Tibial nerve (tissue), 4 donors: ENCODE measurements at places on chromosomes 6 and 20. TPM values are rescaled to one million over a fixed set of nuclear protein-coding genes. Genes with fewer than 3 reads are reported as not detected.

- DNase-seq: no peak
These were observed 19.8 kb downstream of the COL20A1 start for GRCh38 chr20:63312690-63313348.

- DNase-seq: no peak
These were observed 20.4 kb downstream of the TRERF1 start for GRCh38 chr6:42431356-42431755.

DNA sequence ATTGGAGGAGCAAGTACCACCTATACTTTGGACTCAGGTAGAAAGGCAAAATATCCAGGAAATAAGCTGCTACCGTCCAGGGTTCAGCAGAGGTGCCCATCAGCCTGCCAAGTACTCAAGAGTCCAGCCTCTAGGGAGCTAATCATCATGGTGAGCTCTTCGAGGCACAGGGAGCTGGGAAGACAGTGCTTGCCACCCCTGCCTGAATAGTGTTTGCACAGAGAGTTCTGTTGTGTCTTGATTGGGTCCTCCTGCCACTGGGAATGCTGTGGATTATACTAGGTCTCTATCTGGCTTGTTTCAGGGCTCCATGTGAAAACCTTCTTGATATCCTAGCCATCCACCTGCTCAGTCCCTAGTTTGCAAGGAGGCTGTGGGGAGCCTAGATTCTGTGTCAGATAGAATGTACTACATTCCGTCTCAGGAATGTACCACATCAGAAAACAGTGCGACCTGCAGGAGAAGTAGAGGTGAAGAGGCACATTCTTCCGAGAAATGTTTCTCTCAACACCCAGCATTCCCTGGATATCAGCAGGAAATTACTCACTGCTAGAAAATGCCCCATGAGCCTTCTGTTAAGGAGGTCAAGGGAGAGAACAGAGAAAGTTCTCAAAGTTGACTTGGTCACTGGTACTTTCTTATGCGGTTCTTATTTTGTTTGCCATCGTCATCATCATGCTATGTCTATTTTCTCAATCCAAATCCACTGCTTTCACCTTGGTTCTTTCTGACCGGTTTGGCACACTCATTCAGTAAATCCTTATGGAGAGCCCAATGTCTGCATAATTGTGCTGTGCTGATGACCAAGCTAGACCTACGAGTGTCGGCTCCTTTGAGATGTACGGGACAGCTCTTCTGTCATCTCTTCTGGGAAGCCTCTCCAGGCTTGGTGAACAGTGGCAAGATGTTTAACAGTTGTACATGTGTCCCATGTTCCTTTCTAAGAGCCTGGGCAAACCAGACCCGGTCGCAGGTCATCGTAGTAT lies 30.7 kb downstream of the PTPN1 start:
- no peak for DNase-seq

DNA sequence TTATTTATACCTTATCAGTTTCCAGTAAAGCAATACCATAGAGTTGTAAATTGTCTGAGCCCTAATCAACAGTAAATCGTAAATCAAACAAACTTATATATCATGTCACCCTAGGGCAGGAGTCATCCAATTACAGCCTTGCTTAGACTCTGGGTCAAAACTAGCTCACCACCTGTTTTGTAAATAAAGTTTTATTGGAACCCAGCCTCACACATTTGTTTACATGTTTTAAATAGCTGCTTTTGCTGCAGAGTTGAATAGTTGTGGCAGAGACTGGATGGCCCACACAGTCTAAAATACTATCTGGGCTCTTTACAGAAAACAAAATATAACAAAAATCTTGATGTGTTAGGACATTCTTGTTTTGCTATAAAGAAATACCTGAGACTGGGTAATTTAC lies 94.4 kb downstream of the MKKS start:
- DNase-seq: no peak

DNA sequence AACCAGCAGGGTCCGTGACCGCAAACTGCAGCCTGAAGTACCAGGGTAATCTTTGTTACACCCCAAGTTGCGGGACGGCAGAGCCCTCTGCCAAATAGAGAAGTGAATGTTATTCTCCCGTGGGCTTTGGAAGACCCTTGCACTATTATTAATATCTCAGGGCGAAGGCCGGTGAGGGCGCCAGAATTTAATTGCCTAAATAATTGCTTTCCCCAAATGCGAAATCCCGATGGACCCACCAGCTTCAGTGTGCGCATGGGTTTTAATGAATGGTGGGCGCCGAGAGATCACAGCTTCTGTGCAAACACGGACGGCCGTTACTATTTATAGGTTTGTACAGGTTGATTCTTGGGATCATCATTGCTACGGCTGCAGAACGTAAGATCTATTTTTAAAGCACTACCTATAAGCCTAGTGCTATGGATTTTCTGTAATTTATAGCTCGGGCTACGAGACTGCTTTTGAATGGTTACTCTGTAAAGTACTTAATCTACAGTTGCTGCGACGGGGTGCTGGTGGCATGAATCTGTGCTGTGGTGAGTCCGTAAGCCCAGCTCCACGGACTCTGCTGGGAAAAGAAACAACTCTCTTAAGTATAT lies 15.2 kb upstream of the PHACTR3 start:
- no peak for DNase-seq

DNA sequence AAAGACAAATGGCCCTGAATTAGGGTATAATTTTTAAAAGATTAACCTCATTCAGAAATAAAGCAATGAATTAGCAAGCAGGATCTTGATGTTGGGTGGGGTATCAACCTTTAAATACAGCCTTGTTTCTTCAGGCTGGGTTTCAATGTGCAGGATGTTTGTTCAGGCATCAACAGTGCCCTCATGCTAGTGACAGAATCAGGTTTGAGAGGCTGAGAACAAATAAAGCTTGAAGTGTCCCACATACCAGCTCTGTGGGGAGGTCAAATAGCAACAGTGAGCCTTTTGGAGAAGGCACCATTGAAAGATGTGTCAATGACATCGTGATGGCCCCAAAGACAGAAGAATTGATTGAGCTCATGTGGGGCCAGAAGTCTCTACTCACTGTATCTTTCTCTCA lies 68.2 kb downstream of the MTFR2 start:
- DNase-seq: no peak

- no peak for DNase-seq
These were observed 51.1 kb downstream of the GTF2H5 start for GRCh38 chr6:158219228-158219627.

GRCh38 chr6:133275213-133275612 lies 34.1 kb downstream of the EYA4 start:
- no peak for DNase-seq

DNA sequence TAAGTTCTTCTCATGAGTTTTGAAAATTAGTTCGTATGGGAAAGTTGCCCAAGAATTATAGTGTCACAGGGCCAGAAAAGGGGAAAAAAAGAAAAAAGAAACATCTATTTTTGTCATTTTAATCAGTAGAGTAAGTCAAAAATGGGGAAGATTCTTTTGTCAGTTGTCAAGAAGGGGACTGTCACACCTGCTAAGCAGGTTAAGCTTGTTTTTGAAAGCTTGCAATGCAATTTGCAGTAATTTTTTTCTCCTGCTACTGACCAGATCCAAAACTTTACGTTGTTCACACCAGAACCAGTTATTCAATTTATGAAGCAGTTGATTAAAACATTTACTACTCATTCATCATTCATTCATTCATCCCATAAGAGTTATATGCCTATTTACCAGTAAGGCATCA lies 171.4 kb downstream of the SOX4 start:
- no peak for DNase-seq

DNA sequence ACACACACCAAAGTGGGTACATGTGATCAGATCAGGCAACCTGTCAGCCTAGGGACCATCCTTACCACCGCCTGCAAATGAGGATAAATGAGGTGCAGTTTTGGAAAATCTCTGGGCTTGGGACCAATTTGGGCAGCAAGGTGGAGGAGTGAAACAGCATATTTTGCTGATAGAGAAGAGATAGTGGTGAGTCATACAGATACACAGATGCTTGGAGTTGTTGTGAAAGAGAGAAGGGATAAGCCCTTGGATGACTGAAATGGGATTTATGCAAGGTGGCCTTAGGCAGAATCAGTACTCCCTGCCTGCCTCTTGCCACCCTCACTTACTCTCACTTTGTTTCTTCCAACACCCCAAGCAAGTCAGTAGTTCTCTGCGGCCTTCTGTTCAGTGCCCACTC lies 34.7 kb downstream of the BMP2 start:
- DNase-seq: no peak

GRCh38 chr6:65229825-65230224 lies 477.2 kb downstream of the EYS start:
- DNase-seq: no peak

DNA sequence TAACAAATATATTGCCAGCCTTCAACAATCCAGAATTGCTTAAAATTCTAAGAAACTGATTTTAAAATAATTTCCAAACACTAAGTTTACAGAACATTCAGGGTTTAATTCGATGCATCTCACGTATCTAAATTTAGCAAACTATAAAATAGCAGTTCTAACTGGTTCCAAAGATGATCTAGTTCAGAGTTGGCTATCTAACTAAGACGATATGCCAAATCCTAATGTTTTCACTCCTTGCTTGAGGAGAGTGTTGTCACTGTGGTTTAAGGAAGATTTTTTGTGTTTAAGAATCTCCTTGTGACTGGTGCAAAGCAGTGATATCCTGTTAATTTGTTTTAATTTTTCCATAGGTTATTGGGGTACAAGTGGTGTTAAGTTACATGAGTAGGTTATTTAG lies 311.5 kb upstream of the ID4 start:
- no peak for DNase-seq

DNA sequence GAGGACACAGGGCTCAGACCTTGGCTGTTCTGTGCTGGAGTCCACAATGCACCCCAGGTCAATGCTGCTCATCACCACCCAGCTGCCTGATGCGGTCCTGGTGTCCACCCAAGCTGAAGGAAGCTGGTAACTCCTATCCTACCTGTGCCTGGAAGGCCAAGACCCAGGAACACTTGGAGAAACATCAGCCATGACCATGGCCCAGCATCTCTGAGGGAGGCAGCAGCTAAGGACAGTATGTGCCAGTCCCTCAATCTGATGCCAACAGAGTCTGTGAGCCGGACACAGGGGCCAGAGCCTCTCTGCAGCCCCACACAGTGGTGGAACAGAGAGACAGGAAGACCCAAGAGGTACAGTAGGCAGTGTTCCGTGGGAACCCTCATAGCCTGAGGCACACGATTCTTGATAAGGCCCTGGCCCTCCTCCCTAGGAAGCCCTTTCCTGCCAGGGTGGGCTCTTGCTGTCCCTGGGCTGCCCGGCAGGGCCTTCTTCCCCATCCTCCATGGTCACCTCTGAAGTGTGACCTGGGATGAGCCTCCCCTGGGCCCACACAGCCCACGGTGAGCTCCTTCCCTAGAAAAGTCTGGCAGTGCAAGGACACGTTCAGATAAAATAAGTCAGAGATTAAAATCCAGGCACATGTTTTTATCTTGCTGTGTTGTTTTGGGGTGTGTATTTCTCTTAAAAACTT lies 170.7 kb downstream of the THBS2 start:
- no peak for DNase-seq

GRCh38 chr6:127855542-127856159 lies 45.2 kb downstream of the THEMIS start:
- no peak for DNase-seq

DNA sequence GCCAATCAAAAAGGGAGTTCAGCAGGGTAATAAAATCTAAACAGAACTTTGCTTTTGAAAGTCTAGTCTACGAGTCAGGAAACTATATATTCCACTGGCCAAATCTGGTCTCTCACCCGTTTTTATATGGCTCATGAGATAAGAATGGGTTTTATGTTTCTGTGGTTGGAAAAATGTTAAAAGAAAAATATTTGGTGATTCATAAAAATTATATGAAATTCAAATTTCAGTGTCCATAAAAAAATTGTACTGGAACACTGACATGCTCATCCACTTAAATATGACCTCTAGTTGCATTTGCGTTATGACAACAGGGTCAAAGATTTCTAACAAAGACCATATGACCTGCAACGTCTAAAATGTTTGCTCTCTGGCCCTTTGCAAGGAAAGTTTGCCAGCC lies 22.3 kb upstream of the LAMP5 start:
- no peak for DNase-seq

GRCh38 chr6:133644892-133645619 lies 243.9 kb upstream of the TCF21 start:
- no peak for DNase-seq

- no peak for DNase-seq
These were observed 158.7 kb upstream of the SLC22A16 start for GRCh38 chr6:110635096-110635495.

DNA sequence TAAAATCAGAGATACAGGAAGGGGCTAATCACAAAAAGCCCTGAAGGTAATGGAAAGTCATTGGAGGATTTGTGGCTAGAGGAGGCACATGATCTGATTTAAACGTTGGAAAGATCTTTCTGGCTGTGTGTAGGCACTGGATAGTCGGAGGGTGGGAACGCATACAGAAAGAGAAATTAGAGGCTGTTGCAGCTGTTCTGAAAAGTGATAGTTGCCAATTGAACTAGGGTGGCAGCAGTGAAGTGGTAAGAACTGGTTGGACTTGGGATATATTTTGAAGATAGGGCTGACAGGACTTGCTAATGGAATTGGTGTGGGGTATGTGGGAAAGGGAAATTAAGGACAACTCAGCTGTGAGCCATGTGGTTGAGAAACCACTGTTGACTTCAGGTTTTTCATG lies 223.6 kb downstream of the OGFRL1 start:
- no peak for DNase-seq

GRCh38 chr6:68639211-68639610 lies 4.1 kb downstream of the ADGRB3 start:
- no peak for DNase-seq

- DNase-seq: no peak
These were observed 10.2 kb downstream of the SPAG4 start for GRCh38 chr20:35625584-35626385.

DNA sequence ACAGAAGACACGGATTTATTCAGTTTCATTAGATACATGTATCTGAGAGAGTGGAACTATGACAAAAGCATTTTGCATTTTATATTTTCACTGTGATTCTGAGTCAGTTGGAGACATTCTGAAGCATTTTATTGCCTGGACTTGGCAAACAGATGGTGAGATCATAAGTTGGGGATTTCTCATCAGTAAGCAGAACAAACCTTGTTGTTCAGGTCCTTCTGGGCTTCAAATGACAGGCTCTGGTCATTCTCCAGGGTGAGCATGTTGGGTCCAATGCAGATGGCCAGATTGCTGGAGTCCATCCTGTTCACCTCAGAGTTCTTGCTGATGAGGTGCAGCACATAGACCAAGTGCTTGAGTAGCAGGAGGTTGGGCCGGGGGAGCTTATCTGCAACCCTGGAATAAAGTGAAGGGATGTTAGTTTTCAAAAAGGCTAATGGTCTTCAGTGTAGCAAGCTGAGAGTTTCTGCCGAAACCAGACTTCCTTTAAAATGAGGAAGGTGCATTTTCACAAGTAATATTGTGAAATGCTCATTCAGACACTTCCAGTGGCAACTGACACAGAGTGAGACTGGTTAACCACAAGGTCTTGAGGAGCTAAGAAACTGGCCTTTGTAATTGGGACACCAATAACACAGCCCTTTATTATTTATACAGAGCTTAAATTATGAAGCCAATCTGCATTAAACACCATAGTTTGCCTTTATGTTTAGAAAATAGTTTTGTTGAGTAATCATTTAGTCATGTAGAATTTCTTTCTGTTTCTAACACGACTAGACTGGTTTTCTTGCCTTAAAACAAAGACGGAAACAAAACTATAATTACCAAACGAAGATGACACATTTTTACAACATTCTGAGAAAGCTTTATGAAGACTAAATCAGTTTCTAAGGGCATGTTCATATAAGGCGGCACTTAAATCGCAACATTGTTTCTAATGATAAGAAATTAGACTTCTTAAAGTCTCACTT lies 5.6 kb downstream of the TAGAP start:
- no peak for DNase-seq

PRR18 gene
- not detected for total RNA-seq

HLA-DMB gene
- 30.6 TPM for total RNA-seq

SUMO4 gene
- 6.6 TPM for total RNA-seq

SRMS gene
- total RNA-seq: not detected

ZNF292 gene
- total RNA-seq: 35.5 TPM

MMP24 gene
- 0.66 TPM for total RNA-seq

UNC93A gene
- not detected for total RNA-seq
